Panc1 (cell line): ENCODE measurements at places on chromosomes 5 and 9.

DNA sequence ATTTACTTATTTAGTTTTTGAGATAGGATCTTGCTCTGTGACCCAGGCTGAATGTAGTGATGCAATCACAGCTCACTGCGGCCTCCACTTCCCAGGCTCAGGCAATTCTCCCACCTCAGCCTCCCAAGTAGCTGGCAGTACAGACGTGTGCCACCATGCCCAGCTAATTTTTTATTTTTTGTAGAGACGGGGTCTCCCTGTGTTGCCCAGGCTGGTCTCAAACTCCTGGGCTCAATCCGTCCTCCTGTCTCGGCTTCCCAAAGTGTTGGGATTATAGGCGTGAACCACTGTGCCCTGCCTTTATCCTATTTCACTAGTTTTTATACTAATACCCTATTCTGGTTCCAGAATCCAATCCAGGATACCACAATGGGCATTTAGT, 6.8 kb downstream of the RPS14 start:
- DNase-seq = no peak

- no peak for DNase-seq
Measured at GRCh38 chr5:75734913-75735789, 17.9 kb upstream of the POC5 start.

GRCh38 chr9:135075234-135076142, 12.0 kb upstream of the OLFM1 start:
- DNase-seq = no peak

- DNase-seq = no peak
Measured at GRCh38 chr9:134640506-134641172, 964 bp upstream of the COL5A1 start.

DNA sequence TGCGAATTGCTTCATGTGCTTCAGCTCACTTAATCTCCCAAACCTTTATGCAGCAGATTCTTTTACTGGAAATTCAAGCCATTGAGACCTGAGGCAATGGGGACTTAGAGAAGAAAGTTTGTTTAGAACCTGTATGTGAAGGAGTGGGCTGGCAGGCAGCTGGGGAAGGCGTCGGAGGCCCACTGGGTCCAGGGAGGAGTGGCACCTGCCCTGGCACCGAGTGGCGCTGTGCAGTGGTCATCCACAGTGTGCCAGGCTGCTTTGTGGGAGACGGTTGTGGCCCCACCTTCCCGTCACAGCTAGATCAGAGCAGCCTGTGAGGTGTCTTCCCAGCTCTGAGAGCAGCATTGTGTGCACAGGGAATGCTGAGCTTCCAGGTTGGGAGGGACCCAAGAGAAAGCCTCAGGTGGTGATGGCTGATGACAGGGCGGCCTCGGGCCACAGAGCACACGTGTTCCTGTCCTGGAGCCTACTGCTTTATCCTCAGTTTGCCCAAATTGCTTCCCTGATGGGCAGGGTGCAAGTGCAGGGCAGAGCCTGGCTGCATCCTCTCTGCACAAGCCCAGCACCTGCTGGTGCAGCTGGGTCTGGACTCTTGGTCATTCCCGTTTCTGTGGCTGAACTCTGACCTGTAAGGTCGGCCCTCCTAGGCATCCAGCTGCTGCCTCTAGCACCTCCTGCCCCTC, 175.2 kb downstream of the CACNA1B start:
- no peak for DNase-seq

- no peak for DNase-seq
Measured at GRCh38 chr5:126233256-126233655, 190.0 kb upstream of the GRAMD2B start.

DNA sequence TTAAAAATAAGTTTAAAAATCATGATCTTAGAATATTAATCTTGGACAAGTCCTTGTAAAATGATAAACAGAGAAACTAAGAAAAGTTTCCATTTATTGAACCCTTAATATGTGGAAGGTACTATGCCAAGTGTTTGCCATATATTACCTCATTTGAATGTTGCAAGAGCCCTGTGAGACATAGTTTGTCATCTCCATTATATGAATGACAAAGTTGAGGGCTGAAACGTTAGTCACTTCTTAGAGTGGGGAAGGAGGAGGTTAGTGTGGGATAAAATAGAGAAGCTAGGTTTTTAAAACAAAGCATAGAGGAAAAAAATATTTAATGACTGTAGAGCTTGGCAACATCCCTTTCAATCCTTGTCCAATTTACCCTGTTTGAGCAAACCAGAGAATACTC, 2.0 kb downstream of the TNC start:
- DNase-seq = no peak

GRCh38 chr5:65925601-65926275, 637 bp upstream of the ERBIN start:
- no peak for DNase-seq

GRCh38 chr9:36764364-36765076, 191.8 kb downstream of the MELK start:
- no peak for DNase-seq

- no peak for DNase-seq
Measured at GRCh38 chr5:11511878-11512277, 392.4 kb downstream of the CTNND2 start.

DNA sequence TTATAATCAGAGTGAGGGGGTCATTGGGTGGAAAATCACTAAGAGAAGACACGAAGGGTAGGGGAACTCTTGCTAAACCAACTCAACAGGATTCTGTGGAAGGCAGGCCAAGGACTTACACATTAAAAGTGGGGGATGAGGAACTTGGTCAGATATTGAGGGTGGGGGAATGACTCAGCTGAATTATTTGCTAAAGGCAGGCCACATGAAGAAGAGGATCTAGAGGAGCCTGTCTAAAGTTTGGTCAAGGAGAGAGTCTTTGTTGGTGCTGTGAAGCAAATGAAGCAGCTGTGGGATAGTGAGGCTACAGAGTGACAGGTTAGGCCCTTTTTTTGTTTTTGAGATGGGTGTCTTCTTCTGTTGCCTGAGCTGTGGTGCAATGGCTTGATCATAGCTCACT, 63.9 kb upstream of the SPRY4 start:
- DNase-seq = no peak

- no peak for DNase-seq
Measured at GRCh38 chr5:56861893-56862485, 46.6 kb downstream of the MAP3K1 start.

GRCh38 chr5:164115420-164115819, 610.0 kb downstream of the MAT2B start:
- no peak for DNase-seq

DNA sequence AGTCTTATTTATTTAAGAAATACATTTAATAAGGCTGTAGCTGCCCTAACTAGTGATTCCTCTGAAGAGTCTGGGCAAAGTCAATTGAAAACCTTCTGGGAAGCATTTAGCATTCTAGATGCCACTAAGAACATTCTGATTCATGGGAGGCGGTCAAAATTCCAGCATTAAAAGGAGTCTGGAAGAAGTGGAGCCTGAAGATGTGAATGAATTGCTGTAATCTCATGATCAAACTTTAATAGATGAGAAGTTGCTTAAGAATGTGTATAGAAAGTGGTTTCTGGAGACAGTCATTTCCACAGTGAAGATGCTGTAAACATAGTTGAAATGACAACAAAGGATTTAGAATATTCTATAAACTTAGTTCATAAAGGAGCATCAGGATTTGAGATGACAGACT, 61.4 kb downstream of the WDR41 start:
- DNase-seq = no peak

DNA sequence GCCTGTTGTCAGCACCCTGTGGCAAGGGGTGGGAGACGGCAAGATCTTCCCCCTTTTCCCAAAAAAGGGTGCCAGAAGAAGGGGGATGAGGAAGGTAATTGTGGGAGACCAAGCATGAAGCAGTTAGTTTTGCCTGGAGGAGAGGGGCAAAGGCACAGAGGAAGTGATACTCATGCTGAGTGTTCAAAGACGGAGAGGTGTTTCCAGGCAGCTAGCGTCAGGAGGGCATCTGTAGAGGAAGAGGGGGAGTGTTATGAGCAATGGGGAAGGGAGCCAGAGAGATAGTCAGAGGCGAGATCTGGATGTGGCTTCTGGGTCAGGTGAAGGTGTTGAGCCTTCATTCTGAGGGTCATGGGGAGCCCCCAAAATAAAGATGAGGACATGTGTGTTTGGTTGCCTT, 26.9 kb upstream of the ADAM19 start:
- no peak for DNase-seq

GRCh38 chr9:81636255-81636599, 53.1 kb downstream of the TLE1 start:
- DNase-seq = no peak

DNA sequence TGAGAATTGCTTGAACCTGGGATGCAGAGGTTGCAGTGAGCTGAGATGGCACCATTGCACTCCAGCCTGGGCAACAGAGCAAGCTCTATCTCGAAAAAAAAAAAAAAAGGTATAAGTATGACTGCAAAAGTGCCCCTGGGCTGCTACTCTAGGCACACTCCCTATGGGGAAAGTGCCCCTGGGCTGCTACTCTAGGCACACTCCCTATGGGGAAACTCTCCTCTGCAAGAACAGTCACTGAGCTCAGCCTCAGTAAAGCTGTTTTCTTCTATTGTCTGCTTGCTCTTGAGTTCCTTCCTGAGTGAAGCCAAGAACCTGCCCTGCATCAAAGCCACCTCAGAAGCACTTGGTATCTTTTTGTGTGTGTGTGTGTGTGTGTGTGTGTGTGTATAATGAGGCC, 20.9 kb upstream of the TENT2 start:
- no peak for DNase-seq

DNA sequence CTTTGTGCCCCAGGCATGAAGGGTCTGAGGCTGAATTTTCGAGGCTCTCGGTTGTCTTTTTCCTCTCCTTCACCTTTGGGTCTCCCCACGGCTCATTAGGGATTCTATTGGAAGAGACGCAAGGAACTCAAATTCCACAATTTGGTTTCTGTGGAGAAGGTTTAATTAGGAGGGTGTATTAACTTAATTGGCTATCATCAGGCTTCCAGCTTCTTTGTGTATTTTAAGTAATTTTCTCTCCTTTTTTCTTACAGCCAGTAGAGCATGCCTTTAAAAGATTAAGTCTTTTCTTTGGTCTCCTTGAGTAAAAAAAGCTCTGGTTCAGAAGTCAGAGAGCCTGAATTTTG, 115.4 kb downstream of the PDZD2 start:
- no peak for DNase-seq

DNA sequence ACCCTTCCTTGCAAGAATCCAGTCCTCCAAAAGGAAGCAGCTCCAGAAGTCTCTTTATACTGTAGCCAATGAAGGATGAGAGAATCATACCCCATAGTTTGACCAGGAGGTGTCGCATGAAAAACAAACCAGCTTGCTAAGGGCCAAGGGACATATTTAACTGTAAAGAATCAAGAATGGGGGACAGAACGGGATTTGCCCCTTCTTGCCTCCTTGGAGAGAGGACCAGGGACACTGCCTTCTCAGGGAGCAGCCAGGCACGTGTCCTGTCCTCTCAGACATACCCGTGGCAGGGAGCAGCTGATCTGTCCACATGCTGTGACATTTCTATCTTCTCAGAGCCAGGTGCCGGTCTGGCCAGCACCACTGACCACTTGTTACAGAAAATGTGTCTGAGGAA, 11.7 kb downstream of the PRUNE2 start:
- DNase-seq = no peak

GRCh38 chr5:56481428-56482357, 248.6 kb upstream of the ANKRD55 start:
- no peak for DNase-seq

DNA sequence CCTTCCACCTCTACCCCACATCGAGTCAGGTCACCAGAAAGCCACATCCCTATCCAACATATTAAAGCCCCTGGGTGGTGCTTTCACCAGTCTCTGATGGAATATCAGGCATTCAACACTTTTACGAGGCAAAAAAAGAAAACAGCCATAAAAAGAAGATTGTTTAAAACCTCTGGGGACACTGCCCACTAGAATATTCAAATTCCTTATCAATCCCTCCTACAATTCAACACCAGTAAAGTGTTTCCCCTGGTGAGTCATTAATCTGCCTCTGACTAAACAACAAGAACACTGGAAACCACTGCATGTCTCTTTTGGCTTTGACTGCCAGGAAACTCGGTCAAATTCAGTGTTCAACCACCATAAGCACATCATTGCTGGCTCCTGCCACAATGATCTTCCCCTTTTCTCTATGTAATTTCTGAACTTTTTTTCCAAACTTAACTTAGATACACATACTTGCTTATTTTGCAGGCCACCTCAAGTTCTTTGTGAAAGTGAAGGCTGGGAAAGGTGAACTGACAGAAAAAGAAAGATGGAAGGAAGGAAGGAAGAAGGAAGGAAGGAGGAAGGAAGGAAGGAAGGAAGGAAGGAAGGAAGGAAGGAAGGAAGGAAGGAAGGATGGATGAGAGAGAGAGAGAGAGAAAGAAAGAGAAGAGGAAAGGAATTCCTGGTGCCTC, 105.3 kb downstream of the PAX5 start:
- no peak for DNase-seq

DNA sequence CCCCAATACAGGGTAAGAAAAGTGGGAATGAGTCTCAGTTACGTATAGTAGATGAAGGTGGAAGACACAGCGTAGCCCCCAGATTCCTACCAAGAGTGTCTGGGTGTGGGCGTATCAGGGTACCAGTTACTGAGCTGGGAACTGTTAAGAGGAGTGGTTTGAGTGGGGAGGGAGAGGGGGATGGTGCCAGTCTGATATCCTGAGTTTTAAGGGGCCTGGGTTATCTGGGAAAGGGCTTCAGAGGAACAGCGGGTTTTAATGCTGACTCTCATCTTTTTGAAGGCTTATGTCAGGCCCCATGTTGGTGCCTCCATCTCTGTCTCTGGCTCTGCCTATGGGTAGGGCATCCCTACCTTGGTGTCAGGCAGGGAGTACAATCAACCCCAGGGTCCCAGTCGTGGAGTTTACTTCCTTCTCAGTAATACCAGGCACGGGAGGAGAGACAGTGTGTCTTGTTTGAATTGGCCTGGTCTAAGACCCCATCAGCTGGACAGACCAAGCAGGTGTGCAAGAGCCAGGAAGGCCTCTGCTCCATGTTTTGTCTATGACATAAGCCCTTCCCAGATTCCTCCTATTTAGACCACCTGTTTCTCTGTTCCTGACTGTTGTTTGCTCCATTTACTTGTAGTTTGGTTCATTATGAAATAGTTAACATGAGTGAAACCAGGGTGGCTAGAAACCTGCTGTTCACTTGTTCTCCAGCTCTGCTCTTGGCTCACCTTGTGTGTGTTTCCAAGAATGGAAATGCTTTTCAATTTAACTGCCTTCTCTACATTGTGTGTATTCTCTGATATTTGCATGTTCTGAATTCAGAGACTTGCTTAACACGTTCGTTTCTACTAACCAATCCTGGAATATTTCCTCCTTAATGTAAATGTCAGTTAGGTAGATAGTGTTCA, 125.6 kb downstream of the DAB2IP start:
- no peak for DNase-seq

- no peak for DNase-seq
Measured at GRCh38 chr5:174623433-174624019, 100.9 kb upstream of the MSX2 start.

- no peak for DNase-seq
Measured at GRCh38 chr5:177509991-177510566, 453 bp upstream of the DOK3 start.
